ENCODE measurements at places on chromosomes 4 and X.

- no peak for DNase-seq
These were observed 55.6 kb downstream of the N4BP2 start for GRCh38 chr4:40112027-40112792.

DNA sequence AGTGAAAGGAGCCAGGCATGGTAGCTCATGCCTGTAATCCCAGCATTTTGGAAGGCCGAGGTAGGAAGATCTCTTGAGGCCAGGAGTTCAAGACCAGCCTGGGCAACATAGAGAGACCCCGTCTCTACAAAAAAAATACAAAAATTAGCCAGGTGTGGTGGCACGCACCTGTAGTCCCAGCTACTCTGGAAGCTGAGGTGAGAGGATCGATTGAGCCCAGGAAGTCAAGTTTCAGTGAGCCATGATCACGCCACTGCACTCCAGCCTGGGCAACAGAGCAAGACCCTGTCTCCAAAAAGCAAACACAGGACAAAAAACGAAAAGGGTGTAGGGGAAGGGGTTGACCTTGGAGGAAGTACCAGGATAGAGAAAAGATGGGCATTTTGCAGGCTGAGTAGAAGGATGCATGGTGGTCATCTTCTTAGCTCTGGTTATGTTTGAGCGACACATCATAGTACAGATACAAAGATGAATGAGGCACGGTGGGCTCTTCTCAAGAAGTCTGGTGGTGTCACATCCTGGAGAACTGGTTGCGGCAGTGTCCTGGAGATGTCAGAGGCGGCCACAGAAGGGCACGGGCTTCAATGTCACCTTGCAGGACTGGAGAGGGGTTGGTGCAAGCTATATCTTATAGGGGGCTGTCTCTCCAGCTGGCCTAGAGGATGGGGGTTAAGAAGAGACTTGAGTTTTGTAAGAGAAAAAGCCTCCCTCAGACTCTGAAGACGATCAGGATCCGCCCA, 32.0 kb downstream of the SLC25A5 start:
- DNase-seq: no peak

- DNase-seq: no peak
These were observed 52.4 kb downstream of the AFF2 start for GRCh38 chrX:148552775-148553174.

DNA sequence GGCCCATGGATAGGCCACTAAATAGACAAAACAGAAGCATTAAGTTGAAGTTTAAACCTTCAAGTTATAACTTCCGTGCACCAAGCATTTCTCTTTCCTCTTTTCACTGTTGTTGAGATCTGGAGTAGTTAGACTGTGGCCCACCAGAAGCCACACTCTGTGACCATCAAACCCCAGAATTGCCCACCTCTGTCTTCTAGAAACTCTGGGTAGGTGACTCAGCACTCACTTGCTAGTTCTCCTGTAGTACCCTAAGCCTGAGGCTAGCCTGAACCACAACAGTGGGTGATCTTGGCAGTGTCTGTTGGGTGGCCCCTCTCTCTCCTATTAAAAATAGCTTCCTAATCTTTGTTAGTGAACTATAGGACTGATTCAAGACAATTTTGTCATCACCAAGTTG, 24.6 kb upstream of the CD40LG start:
- DNase-seq: no peak

GRCh38 chr4:136277741-136278140, 1254.6 kb downstream of the PCDH18 start:
- DNase-seq: no peak

- no peak for DNase-seq
These were observed 43.2 kb upstream of the TMSB15B start for GRCh38 chrX:103919270-103919637.

GRCh38 chr4:36220776-36221175, 23.5 kb downstream of the ARAP2 start:
- no peak for DNase-seq

DNA sequence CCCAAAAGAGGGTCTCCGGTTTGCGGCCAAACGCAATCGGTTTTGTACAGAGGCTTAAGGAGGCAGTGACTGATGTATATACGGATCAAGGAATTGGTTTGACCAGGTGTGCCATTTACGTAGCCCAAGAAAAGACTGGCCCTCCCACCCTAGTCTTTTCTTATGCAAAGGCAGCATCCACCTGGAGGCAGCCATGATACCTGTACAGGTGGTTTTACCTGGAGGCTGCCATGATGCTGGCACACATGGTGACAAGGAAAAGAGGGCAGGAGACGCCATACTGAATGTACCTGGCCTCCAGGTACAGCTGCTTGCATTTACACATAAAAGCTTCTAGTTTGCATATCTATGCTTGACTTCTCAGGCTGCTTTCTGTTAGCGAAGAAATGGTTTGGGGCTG, 917.7 kb upstream of the INTU start:
- no peak for DNase-seq

GRCh38 chr4:136001791-136002190, 1530.5 kb downstream of the PCDH18 start:
- DNase-seq: no peak

DNA sequence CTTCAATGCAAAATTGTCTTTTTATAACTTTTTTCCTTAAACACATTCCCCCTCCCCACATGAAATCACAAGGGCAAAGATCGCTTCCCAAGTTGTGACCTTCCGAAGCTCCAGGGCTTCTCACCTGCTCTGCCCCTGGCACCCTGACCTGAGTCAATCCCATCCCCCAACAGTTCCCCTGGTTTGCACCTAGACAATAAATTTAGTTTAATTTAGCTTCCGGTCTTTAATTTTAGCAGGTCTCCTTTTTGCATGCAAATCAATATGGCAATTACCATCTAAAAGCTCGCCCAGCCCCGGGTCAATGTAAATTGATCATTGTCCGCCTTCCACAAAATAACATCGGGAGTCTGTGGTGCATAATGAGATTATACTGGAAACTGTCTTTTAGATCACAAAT, 6.8 kb downstream of the BCOR start:
- DNase-seq: no peak

DNA sequence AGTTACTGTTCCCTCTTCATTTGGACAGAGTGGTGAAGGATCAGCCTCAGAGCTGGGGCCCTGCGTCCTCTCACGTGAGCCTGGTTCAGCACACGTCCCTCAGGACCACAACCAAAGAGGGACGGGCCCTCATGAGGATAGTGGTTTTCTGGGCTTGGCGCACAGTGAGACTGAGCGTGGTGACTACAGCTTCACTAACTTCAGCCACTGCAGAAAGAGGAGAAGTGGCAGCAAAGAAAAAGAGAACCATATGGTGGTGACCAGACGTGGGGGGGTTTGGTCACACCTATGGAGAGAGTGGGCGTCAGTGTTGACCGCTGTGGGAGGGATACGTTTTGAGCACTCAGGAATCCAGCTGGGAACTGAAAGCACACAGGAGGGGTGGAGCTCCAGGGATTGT, 21.8 kb upstream of the TNIP3 start:
- no peak for DNase-seq

GRCh38 chr4:73984736-73985527, 3.1 kb downstream of the PPBP start:
- DNase-seq: no peak

- no peak for DNase-seq
These were observed 91.2 kb downstream of the ARHGAP10 start for GRCh38 chr4:147823130-147823529.

DNA sequence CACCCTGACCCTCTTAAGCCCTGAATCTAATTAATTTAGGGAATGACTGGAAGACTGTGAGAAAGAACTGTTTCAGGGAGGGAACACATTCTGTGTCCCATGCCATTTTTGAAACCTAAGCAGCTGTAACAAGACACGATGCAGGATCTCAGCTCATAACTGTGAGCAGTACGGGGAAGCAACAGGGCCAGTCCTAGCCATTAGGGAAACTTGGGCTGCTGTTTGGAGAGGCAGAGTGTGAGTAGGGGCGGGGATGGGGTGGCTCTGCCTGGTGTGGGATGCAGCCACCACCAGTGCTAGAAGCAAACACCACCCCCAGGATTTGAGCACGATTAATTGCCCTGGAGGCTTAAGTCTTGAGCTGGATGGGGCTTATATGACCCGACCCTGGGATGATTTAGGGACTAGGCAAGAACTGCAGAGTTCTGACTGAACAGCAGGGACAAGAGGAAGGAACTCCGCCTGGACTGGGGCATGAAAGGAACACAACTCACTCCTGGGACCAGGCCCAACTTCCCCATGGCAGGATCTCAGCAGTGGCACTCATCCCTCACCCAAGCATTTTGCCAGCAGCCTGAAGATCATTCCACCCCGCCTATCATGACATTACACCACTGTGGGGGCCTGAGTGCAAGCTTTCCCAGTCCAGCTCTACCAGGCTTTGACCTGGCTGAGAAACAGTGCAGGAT, 43.1 kb downstream of the ATRX start:
- DNase-seq: no peak

- DNase-seq: no peak
These were observed 72.3 kb downstream of the SLC9A6 start for GRCh38 chrX:136057567-136057966.

DNA sequence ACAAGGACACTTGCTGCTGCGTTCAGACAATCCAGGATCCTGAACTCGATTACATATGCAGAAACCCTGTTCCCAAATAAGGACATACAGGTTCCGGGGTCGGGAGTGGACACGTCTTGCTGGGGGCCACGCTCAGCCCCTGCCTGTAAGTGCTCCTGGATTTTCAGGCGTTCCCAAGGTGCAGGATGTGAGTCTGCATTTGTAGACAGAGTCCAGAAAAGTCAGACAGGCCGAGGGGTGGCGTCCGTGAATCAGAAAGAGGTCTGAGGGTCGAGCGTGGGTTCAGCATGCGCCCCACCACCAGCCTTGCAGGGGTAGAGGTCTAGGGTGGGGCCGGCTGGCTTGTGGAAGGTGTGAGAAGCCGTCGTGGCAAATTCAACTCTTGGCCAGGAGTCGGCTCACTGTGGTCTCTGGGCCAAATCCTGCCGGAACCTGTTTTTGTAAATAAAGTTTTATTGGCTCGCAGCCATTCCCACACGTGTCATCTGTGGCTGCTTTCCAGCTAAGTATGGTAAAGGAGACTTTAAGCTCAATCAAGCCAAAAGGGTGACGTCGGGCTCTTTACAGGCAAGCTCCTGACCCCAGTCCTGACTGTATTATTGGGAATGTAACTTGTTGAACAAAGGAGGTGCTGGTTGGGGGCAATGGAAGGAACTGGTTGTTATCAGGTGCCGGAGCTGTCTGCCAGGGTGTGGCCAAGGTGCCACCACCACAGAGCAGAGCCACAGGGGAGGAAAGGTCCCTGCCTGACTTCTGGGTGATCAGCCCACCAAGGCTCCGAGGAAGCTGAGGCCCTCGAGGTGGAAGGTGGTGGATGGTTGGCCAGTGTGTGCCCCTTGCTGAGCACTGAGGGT, 7.4 kb downstream of the DOK7 start:
- DNase-seq: no peak

GRCh38 chr4:125316791-125317524, 2.2 kb downstream of the FAT4 start:
- no peak for DNase-seq

- no peak for DNase-seq
These were observed 33.5 kb upstream of the AMOT start for GRCh38 chrX:112874175-112874574.

- peak; percentile 38 for DNase-seq
These were observed 115.0 kb downstream of the SMIM20 start for GRCh38 chr4:26028793-26029567.

DNA sequence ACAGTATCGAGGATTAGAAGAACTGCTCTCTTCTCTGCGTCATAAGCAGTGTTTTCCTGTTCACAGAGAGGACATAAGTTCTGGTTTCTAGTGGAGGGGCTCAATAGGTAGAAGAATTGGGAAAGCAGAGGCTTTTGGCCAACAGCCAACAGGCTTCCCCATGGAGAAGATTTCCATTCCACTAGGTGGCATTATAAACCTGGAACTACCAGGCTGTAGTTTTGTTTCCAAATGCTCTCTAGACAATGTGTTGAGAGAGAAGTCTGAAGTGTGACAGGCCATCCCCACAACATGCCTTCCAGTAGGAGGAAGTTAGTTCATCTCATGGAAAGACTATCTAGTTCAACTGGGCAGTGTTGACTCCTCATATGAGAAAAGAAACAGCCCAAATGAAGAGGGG, 63.8 kb upstream of the ANXA10 start:
- no peak for DNase-seq

DNA sequence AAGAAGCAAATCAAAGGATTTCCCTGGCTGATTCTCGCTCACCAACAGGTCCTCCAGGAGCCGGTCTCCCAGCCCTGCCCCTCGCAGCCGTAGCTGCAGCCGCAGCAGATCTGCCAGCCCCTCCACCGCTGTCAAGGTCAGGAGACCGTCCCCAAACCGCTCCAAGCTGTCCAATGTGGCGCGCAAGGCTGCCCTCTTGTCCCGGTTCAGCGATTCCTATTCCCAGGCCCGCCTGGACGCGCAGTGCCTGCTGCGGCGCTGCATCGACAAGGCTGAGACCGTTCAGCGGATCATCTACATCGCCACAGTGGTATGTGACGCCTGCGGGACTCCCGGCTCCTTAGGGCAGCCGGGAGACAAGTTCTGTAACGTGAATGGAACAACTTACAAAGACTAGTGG, 25.6 kb downstream of the SPATA18 start:
- DNase-seq: no peak
